ENCODE measurements at places on chromosomes 16 and 17.
A peak's percentile ranks its signal among the peaks of the same experiment; 100 is the strongest.

- no peak for DNase-seq
These were observed 36.3 kb downstream of the MYO18A start for GRCh38 chr17:29143894-29144293.

DNA sequence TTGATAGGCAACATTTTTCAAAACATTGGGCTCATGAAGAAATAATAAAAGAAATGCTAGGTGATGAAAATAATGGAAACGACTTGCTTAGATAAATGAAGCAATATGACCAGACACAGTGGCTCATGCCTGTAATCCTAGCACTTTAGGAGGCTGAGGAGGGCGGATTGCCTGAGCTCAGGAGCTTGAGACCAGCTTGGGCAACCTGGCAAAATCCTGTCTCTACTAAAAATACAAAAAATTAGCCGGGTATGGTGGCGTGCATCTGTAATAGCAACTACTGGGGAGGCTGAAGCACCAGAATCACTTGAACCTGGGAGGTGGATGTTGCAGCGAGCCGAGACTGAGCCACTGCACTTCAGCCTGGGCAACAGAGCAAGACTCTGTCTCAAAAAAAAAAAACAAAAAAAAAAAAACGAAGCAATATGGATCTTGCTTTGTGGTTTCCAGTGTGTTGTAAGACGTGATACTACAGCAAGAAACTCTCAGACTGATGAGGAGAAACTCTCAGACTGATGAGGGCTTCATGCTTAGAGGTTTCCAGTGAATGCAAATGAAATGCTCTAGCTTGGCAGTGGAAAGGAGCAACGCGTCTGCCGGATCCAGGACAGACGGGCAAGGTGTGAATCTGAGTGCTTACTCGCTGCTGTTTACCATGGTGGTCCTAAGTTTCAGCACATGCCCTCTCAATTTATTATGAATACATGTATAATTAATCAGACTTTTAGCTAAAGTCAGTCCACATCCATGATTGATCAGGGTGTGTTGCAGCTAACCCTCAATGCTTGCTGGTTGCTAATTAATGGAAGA, 11.5 kb upstream of the IGF2BP1 start:
- DNase-seq = no peak

GRCh38 chr16:87826798-87827587, 42.3 kb downstream of the SLC7A5 start:
- DNase-seq = no peak

DNA sequence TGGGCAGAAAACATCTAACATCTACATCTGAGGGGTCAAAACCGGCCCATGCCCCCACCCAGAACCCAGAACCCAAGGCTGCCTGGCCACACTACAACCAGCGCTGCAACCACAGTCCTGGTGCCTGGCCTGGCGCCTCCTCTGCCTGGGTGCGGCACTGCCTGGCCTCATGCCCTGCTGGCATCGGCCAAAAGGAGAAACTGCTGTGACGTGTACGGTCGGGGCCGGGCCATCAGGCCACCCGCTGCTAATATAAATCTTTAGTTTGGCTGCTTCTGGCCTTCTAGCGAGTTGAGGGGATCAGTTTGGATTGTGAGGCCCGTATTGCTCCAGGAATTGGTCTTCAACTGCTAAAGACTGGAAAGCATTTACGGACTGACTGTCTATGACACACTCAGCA, 22.8 kb downstream of the TMEM204 start:
- no peak for DNase-seq

DNA sequence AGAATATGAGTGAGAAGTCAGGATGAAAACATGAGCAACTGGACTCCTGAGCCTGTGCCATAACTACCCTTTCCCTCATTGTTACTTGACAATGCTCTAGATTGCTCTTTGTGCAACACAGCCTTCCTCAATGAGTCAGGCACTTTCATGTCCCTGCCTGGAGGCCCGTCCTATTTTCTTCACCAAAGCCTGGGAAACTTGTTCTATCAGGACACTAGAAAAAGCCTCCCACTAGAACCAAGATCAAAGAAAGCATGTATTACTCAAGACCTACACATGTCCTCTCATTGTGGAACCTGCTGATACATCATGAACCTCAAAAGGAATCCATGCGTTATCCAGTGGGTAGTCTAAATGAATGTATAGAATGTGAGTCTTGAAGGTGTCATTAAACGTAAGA, 624.5 kb downstream of the TOX3 start:
- no peak for DNase-seq

- DNase-seq = no peak
These were observed 62.5 kb upstream of the NFAT5 start for GRCh38 chr16:69503244-69503643.

DNA sequence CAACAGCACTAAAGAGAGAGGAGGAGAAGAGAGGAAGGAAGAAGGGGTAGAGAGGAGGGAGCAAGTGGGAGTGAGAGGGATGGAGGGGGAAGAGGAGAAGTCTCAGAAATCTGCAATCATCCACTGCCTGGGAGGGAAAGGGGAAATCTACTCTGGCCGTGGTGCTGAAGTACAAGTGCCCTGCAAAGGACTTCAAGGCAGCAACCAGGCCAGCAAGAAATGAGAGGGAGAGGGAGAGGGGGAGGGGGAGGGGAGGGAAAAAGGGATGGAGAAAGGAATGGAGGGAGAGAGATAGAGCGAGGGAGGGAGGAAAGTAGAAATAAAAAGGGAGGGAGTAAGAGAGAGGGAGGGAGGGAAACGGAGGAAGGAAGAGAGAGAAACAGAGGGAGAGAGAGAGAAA, 130.8 kb upstream of the EEF2KMT start:
- peak; percentile 52 for DNase-seq

DNA sequence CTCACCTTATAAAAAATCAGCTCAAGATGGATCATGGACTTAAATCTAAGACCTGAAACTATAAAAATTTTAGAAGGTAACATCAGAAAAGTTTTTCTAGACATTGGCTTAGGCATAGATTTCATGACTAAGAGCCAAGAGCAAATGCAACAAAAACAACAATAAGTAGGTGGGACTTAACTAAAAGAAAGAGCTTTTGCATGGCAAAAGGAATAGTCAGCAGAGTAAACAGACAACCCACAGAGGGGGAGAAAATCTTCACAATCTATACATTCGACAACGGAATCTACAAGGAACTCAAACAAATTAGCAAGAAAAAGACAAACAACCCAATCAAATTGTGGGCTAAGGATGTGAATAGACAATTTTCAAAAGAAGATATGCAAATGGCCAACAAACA, 368.4 kb upstream of the KIF2B start:
- DNase-seq = no peak

GRCh38 chr16:67594256-67594915, 32.1 kb downstream of the CTCF start:
- no peak for DNase-seq

- DNase-seq = no peak
These were observed 56.7 kb upstream of the TOB1 start for GRCh38 chr17:50922721-50923405.

GRCh38 chr17:38893113-38893512, 23.3 kb downstream of the LASP1 start:
- no peak for DNase-seq

- DNase-seq = no peak
These were observed 297.3 kb downstream of the ABCC12 start for GRCh38 chr16:47858333-47858982.

DNA sequence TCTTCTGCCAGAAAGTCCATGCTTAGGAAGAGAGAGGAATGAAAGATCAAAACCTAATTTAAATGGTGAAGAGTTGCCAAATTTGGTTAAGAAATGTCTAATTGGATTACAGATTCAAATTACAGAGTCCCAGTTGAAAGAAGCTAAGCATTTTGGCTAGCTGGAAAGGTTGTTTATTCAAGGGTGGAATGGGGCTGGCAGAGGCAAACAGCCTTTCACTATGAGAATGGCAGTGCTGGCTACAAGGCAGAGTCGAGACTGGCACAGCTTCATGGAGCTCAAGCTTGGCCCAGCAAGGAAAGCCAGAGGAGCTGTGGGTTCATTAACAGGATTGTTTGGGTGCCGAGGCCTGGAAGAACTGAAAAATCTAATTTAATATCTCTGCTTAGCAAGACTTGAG, 13.6 kb downstream of the MAP3K3 start:
- no peak for DNase-seq

DNA sequence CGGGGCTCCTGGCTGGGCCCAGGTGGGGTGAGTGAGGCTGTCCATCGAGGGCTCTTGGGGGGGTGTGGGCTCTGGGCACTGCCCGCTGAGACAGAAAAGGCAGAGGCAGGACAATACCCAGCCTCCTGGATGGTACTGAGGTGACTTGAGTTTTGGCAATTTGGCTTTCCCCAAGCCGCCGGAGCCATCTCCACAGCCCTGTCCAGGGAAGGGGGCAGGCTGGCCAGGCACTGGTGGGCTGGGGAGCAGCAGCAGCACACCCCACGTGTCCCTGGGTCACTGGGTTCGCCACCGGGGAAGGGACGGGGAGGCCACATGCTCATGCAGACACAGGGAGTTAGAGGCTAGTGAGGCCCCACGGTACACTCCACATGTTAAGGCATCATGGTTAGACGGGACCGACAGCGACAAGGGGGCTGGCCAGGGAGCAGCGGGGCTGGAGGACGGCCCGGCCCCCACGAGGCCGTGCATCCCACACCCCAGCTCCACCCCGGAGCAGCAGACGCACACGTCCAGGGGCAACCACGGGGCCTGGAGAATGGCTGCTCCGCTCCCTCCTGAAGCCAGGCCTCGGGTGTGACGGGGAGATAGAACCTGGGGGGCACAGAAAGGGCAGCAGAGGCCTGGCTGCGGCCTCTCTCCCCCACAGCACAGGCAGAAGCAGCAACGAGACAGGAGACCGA, 3.0 kb downstream of the ARHGDIA start:
- no peak for DNase-seq

GRCh38 chr17:31130286-31131224, 35.8 kb downstream of the NF1 start:
- peak; percentile 40 for DNase-seq

DNA sequence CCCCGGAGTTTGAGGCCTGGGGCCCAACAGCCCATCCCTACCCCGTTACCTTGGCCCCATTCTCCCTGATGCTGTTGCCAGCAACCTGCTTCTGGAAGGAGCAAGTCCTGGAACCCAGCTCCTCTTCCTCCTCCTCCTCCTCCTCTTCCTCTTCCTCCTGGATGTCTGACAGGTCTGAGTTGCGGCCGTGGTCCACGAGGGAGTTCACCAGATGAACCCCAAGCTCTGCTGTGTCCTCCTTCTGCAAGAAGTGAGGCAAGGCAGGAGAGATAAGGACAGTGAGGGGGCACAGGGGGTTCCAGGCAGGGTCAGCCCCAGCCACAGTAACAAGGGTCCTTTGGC, 18.7 kb downstream of the TSPOAP1 start:
- DNase-seq = no peak

DNA sequence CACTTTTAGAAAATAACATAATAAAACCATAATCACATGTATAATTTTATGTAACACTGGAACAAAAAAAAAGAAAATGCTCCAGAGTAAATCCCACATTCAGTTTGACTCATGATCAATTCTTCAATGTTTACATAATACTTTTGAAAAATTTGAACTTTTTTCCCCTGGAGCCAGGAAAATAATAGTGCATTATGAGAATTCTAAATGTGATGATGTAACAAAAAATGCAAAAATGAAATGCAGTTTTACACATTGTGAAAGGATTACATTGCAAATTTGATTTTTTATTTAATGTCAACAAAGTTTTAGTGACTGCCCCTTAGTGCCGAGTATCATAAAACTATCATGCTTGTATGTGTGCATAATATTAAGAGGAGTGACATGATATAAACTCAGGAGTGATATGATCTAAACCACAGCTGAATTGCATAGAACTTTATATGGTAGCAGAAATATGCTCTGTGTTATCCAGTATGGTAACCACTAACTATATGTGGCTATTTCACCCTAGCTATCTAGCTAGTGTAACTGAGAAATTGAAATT, 238.2 kb downstream of the CDH8 start:
- DNase-seq = no peak

DNA sequence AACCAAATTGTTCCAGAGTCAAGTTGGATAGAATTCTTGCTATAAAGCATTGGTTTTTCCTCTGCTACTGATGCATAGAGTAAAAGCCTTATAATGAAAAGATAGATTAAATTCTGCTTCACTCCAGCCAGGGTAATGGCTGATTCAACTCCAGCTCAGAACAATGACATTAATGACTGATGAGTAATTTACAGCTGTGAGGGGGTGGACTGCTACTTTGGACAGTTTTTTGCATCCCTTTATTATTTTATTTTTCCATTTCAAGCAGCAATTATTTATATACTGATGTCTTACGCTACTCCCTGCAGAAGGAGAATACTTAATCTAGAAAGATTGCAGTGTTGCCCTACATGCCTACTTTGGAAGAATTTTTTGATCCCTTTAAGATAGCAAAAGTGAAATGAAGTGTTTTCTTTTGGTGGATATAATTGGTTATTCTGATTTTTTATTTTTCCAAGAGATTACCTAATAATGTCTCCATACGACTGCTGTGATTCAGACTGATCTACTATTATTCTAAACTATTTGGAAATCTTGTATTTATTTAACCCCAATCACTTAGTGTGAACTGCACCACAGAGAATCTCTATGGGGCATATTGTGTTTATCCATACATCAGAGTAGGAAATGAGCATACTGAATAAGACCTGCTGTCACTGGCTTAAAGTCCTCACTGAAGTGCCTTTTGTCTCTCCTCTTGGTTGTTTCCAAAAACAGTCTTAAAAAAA, 149.5 kb downstream of the TRIM37 start:
- DNase-seq = no peak

- no peak for DNase-seq
These were observed 33.7 kb upstream of the AXIN2 start for GRCh38 chr17:65595071-65595656.

DNA sequence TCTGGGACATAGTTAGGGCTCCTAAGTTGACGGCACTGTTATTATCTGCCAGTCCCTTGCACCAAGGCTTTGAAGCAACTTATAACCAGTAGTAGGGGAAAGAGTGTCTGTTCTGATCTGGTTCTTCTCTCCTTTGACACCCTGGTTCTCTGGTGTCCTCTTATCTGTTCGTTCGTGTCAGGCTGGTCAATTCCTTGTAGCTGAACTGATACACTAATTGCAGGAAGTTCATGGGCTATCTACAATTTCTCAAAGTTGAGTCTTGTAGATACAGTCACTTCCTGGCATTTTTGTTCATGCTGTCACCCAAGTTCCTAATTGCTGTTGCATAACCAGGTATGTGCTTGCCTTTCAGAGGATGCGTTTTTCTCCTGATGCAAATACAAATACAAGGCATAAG, 17.3 kb upstream of the MYO1D start:
- DNase-seq = peak; percentile 19

DNA sequence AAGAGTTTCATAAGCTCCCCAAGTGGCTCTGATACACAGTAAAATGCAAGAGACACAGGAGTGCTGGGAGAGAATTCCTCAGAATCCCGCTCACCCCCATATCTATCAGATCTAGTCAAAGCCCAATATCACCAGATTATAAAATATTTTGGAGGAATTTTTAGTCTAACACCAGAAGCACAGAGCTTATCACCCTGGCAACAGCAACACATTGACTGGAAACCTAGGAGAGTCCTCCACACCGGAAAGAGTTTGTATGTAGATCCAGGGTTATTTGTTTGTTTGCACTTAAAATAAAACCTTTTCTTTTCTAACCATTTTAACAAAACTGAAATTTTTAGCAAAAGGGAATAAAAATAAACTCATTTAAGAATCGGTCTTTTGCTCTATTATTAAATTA, 7.2 kb downstream of the SOX9 start:
- no peak for DNase-seq
